ENCODE measurements at places on chromosomes 16 and 17.

DNA sequence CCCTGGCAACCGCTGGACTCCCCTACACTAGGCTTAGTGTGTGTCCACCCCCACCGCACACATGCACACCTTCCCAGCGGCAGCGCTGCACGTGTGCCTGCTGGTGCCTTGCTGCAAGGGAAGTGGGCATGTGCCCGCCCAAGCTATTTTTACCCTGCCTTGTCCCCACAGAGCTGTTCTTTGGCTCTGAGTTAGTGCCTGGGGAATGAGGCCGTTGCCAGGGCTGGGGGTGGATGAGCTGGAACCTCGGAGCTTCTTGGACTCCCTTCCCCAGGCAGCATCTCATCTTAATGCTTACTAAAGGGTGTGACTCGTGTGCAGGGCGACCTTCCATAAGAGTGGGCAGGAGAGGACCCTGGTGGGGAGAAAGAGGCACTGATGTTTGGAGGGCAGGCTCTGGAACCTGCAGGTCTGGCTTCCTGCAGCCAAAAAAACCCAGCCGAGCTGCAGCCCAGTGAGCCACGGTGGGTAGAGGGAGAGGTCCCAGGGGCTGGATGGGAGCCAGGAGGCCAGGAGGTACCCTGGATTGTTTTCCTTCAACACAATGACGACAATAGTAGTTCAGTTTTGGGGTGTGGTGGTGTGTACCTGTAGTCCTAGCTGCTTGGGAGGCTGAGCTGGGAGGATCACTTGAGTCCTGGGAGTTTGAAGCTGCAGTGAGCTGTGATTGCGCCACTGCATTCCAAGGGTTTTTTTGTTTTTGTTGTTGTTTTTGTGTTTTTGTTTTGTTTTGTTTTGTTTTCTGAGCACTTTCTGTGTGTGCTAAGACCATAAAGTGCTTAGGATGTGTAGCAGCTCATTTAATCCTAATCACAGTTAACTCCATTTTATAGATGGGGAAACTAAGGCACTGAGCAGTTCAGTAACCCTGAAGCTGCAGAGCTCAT, 119.1 kb downstream of the RAB11FIP4 start:
- DNase-seq, result no peak

DNA sequence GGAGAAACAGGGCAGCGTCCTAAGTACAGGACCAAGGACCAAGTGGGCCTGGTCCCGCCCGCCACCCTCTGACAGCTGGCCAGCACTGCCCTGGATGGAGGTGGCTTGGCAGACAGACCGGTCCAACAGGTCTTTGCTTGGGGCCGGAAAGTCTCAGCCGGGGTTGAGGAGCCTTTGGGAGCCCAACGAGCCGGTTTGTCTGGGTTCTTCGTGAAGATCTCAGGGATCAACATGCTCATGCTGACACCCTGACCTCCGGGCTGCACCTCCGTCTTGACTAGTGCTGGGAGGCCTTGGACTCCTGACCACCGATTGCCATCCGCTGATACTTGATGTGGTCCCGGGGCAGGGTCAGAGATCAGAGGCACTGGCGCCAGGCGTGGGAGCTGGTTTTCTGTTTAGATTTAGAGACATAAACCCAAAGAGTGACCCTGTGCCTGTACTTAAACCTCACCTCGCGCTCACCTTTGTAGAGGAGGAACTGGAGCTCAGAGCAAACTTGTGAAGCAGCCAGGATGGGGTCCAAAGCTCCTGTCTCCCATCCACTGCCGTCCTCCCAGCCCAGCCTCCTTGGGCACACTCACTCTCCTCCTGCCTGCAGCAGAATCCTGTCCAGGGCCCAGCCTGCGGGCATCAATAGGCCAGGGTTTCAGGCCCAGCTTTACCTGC, 92.1 kb upstream of the GSE1 start:
- DNase-seq, result no peak

GRCh38 chr17:64384253-64385186, 6.1 kb downstream of the PECAM1 start:
- no peak for DNase-seq

DNA sequence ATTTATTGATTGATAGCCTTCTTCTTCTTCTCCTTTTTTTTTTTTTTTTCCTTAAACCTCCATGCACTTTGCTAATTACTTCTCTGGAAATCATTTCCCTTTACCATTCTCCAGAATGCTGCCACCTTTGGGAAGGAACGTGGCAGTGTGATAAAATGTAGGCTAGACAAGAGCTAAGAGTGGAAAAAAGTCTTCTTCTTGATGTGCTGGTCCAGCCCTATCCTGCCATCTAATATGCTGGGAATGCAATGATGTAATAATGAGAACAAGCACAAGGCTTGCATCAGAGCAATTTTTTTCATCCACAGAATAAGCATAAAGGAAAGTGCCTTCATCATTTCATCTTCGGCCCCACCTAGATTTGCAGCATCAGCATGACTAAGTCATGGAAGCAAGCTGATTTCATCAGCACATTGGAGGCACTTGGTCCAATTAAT, 128.7 kb upstream of the ZFHX3 start:
- no peak for DNase-seq

GRCh38 chr17:37673386-37673785, 30.1 kb upstream of the DDX52 start:
- no peak for DNase-seq

DNA sequence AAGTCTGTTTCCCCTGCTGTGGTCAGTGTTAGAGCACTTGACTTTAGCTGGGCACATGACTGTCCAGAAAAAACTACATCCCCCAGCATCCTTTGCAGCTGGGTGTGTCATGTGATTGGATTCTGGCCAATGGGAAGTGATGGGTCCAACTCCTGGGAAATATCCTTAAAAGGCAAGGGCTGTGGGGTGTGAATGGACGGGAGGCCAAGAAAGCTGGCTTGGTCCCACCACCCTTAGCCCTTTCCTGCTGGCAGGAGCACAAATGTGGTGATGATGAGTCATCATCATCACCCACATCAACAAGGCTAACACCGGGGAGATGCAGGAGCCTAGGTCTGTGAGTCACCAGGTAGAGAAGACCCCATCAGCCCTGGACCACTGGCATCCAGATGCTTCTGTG, 341.7 kb downstream of the C16orf95 start:
- DNase-seq, result no peak

All from T-helper 2 cell treated with Interferon-gamma antibody and Interleukin-4, amounts not matched to agents 5 μg/mL and 100 μg/mL, for 36 hours (primary cell).